ENCODE measurements at places on chromosomes 5 and 9. TPM values are rescaled to one million over a fixed set of nuclear protein-coding genes. Genes with fewer than 3 reads are reported as not detected.

- H3K4me1 ChIP-seq, result no peaks in the 10 kb centered on the region
- H3K27me3 ChIP-seq, result no peaks in the 10 kb centered on the region
- no peaks in the 10 kb centered on the region for H3K36me3 ChIP-seq
- no peak overlapping the region for H3K4me3 ChIP-seq
- DNase-seq, result no peak
These were observed 242.9 kb upstream of the TRPM3 start for GRCh38 chr9:71364186-71364955.

DNA sequence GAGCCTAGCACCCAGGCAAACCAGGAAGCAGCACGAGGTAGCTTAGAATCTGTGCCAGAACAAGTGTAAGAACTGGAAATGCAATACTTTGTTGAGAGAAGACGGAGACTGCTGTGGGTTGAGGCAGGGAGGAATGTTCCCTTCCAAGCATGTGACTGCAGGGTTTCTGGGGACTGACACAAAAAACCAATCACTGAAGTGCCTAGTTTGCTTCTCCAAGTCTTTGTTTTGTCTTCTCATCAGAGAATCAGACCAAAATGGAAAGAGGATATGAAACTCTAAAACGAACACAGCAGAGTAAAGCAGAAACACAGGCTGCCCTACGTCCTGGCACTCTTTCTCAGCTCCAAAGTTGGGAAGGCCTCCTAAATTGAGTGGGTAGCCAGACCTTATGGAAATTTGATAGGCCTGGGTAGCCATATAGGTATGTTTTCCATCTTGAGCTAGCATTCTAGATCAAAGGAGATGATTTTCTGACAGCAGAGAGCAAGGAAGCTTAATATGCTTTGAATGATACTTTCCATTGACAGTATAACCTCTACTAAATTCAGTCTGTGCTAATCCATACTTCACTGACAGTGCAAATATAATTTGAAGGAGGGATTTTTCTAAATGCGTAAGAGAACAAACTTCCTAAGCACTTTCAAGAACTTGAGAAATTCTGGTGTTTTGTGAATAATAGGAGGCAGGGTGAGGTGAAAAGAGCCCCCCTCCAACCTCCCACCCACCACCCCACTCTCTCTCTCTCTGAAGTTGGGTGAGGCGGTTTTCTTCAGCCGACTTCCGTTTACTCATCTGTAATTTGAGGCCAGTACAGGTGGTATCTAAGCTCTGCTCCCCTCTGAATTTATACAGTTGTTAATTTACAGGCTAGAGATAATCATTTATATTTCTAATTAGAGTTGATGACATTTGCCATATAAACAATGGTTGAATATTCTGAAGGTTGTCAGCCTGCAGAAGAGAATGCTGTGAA, 5.5 kb downstream of the ADRB2 start:
- peaks cover 9% of the 10 kb centered on the region for H3K4me1 ChIP-seq
- no peaks in the 10 kb centered on the region for H3K36me3 ChIP-seq
- no peaks in the 10 kb centered on the region for H3K27me3 ChIP-seq
- H3K27ac ChIP-seq, result no peak overlapping the region

DNA sequence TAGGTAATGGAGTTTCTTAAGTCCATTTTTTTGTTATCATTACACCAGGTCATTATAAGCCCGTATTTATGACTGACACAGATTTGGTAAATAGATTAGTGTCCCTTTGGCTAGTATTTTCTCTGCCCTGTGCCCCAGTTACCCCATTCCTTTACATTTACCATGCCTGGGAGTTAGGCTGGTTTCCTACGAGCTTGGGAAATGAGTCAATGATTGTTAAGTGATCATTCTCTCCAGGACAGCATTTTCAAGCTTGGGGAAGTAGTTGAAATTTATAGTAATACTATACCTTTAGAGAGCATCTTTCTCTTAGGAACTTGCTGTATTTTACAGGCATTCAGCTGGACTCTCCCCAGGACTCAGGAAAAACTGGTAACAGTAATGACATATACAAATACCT, 573.1 kb downstream of the TLE4 start:
- DNase-seq, result no peak
- no peaks in the 10 kb centered on the region for H3K4me1 ChIP-seq
- H3K36me3 ChIP-seq, result no peaks in the 10 kb centered on the region
- no peak overlapping the region for H3K4me3 ChIP-seq

GRCh38 chr9:27383524-27383923, 86.6 kb upstream of the EQTN start:
- DNase-seq, result no peak
- no peaks in the 10 kb centered on the region for H3K4me1 ChIP-seq
- no peaks in the 10 kb centered on the region for H3K27me3 ChIP-seq
- no peak overlapping the region for H3K4me3 ChIP-seq
- no peak overlapping the region for H3K27ac ChIP-seq

DNA sequence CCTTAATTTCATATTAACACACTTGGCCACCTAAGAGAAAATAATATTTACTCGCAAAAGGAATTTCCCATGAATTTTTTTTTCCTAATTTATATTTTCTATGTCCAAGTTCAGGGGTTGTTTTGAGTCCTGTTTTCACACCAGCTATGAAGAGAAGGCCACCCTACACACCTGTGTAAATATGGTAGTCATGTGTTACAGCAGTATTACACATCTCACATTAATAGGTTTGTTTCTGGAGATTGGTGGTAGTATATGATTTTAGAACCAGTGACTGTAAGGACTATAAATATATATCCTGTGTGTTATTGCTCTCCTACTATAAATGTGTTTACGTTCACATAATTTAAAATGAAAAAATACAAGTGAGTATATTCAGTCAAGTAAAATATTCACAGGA, 147.5 kb downstream of the PAM start:
- H3K27ac ChIP-seq, result no peak overlapping the region
- no peak for DNase-seq
- no peaks in the 10 kb centered on the region for H3K36me3 ChIP-seq
- H3K4me3 ChIP-seq, result no peak overlapping the region
- no peaks in the 10 kb centered on the region for H3K4me1 ChIP-seq

DNA sequence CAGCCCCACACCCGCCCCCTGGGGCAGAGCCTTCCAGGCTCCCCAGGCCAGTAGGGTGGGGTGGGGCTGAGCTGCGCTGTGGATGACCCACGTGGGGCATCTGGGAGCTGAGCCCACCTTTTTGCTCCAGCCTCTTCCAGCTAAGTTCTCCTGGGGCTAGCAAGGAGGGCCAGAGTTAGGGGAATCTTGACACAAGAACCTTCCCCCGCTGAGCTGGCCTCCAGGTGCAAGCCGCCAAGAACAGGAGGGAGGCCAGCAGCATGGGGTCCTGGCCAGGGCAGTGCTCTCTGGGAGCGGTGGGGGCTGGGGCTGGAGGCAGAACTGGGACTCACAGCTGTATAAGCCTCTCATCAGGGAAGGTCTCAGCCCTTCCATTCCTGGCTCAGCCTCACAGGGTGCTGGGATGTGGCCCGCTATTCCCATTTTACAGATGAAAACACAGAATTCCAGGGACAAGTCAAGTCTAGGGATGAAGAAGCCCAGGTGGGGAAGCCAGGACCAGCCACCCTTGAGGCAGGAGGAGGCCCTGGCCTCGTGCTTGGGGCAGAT, 21.5 kb downstream of the SARDH start:
- H3K4me1 ChIP-seq, result no peaks in the 10 kb centered on the region
- H3K4me3 ChIP-seq, result no peak overlapping the region

- H3K27ac ChIP-seq, result no peak overlapping the region
- no peaks in the 10 kb centered on the region for H3K4me1 ChIP-seq
- H3K27me3 ChIP-seq, result no peaks in the 10 kb centered on the region
- no peak overlapping the region for H3K4me3 ChIP-seq
These were observed 42.9 kb downstream of the KIF2A start for GRCh38 chr5:62348723-62349481.

DNA sequence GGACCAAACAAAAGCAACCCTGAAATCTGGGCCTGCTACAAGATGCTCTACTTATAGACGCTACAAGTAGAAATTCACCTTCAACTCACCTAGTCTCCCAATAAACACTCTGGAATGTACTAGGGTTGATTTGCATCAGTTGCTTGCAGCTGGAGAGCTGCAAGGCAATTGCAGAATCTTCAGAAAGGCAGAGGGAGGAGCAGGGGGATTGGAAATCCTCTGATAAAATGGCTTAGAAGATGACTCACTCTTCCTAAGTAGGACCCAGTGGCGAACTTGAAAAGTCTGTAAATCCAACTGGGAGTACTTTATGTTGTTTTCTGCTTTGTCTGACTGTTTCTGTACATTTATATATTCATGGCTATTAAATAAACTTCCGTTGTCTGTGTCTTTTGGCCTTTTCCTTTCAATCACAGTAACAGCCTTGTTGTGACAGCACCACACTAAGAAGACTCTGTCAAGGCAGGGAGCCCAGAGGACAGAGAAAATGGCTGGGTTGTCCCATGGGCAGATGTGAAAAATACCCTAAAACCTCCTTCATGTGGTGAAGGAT, 14.7 kb upstream of the MLLT3 start:
- no peak overlapping the region for H3K27ac ChIP-seq
- no peak for DNase-seq
- no peak overlapping the region for H3K4me3 ChIP-seq
- no peaks in the 10 kb centered on the region for H3K27me3 ChIP-seq
- H3K4me1 ChIP-seq, result no peaks in the 10 kb centered on the region
- no peaks in the 10 kb centered on the region for H3K36me3 ChIP-seq

GRCh38 chr5:73668017-73668416, 42.0 kb downstream of the ARHGEF28 start:
- no peak for DNase-seq
- peaks cover 28% of the 10 kb centered on the region for H3K4me1 ChIP-seq
- H3K4me3 ChIP-seq, result no peak overlapping the region
- no peak overlapping the region for H3K27ac ChIP-seq

GRCh38 chr9:84153885-84154284, 173.3 kb downstream of the RMI1 start:
- no peaks in the 10 kb centered on the region for H3K4me1 ChIP-seq
- H3K4me3 ChIP-seq, result no peak overlapping the region
- DNase-seq, result no peak
- H3K27ac ChIP-seq, result no peak overlapping the region

DNA sequence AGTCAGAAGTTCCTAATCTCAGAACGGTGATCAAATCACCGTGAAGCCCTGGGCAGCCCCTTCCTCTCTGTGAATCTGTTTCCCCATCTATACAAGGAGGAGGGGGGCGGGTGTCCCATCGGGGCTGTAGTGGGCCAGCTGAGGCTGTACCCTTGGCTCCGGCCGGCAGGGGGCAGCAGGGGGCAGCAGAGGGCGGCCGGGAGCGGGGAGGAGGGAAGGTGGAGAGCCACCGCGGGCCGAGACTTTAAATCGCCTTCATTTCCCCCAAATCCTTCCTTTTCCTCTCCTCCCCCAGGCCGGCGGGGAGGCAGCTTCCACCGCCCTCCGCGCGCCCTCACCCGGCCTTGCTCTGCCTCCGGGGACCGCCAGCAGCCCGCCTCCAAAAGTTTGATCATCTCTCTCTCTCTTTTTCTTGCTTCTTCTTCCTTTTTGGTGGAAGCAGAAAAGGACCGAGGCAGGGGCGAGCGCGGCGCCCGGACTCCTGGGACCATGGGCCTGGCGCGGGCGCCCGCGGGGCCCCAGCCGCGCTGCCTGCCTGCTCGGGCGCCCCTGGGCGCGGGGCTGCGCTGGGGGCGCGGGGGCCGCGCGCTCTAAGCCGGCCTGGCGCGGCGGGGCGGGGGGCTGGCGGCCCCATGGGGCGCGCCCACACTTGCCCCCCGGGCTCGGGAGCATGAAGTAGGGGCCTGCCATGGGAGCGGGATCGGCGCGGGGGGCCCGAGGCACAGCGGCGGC, at the start of gene COL27A1:
Gene COL27A1, plus strand, starts transcription at position 275 of the 732 bp plus-strand sequence. Its CDS starts 414 bp downstream, at position 689.
- H3K36me3 ChIP-seq, result no peaks in the 10 kb centered on the region
- peaks cover 4% of the 10 kb centered on the region for H3K4me1 ChIP-seq
- peaks cover 2% of the 10 kb centered on the region for H3K27me3 ChIP-seq
- peak within 1 kb of the TSS; percentile 58 for H3K27ac ChIP-seq
- peak within 1 kb of the TSS; percentile 52 for H3K4me3 ChIP-seq

DNA sequence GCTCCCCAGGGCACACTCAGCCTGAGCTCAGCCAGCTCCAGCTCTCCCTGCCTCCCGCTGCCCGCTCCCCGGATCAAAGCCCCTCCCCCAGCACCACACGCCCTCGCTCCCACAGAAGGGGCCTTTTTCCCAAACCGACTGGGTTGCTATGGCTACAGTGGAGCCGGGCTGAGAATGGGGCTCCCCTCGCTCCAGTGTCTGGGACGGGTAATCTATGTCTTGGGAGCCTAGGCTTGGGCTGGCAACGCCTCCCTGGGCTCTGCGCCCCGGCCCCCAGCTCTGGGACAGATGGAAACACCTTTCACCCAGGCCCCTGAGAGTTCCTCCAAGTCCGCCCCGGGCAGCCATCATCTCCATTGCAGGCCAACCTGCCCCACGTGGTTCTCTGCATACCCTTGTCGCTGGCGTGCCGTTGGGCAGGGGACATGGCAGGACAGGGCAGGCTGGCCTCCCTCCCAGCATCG, 29.6 kb downstream of the NOTCH1 start:
- H3K36me3 ChIP-seq, result no peaks in the 10 kb centered on the region
- H3K4me3 ChIP-seq, result no peak overlapping the region
- H3K27me3 ChIP-seq, result no peaks in the 10 kb centered on the region
- H3K4me1 ChIP-seq, result no peaks in the 10 kb centered on the region
- no peak for DNase-seq
- H3K27ac ChIP-seq, result no peak overlapping the region

DNA sequence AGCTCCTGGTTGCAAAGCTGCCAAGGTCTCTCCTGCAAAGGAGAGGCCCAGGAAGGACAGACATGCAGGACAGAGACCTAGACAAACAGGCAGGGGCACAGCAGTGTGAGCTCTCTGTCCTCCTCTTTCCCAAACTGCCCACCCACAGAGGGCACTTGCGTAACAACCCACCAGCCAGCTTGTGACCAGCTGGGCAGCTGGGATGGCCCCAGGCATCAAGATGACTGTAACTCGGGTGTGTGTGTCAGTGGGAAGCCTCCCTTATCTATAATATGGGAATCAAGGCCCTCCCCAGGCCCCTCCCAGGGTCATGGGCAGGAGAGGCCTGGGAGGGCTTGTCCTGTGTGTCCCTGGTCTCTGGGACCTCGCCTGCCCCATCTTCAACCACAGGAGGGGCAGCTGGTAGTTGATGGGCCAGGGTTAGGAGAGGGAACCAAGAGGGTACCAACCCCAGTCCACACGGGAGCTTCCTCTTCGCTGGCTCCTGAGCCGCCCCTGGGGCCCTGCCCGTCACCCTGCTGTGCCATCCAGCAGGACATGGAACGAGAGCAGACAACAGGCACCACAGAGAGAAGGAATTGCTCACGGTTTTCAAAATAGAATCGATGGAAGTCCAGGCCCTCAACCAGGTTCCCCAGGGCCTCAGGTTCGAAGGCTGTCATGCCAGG, 37.9 kb downstream of the SLC6A7 start:
- no peaks in the 10 kb centered on the region for H3K27me3 ChIP-seq
- H3K4me1 ChIP-seq, result no peaks in the 10 kb centered on the region
- DNase-seq, result no peak
- H3K36me3 ChIP-seq, result no peaks in the 10 kb centered on the region

- no peaks in the 10 kb centered on the region for H3K27me3 ChIP-seq
- H3K36me3 ChIP-seq, result no peaks in the 10 kb centered on the region
- DNase-seq, result no peak
- H3K4me3 ChIP-seq, result no peak overlapping the region
- no peak overlapping the region for H3K27ac ChIP-seq
These were observed 5.5 kb upstream of the PSAT1 start for GRCh38 chr9:78291240-78291925.

PLAC8L1 gene
- 0.49 TPM for total RNA-seq

HK3 gene
- total RNA-seq, result not detected

TSLP gene
- not detected for total RNA-seq

AMBP gene
- 1.7 TPM for total RNA-seq

ROR2 gene
- 5.9 TPM for total RNA-seq

NR4A3 gene
- 0.13 TPM for total RNA-seq

Data from Panc1 (cell line).